Smooth muscle cell of the coronary artery (primary cell): ENCODE measurements at places on chromosomes 2 and 18. TPM values are rescaled to one million over a fixed set of nuclear protein-coding genes. Genes with fewer than 3 reads are reported as not detected.

Gene LAMA1
- total RNA-seq = 1.4 and 82.3 TPM in 2 replicates

Gene ZNF521
- 4.4 and 31.2 TPM in 2 replicates for total RNA-seq

Gene MAPRE3
- 3.2 and 7.8 TPM in 2 replicates for total RNA-seq

Gene E2F6
- 5.5 and 8.0 TPM in 2 replicates for total RNA-seq

Gene TUBB8B
- total RNA-seq = not detected in 2 replicates

Gene CHMP3
- total RNA-seq = 83.5 and 126 TPM in 2 replicates

Gene C1GALT1C1L
- 0.12 and 0.30 TPM in 2 replicates for total RNA-seq

Gene TMEM37
- 0.53 TPM in 1 of 2 replicates, not detected in the other for total RNA-seq

Gene OR6B3
- total RNA-seq = not detected in 2 replicates

Gene C2orf81
- 0.59 and 0.98 TPM in 2 replicates for total RNA-seq

Gene SULT1C4
- not detected in 2 replicates for total RNA-seq

Gene CHRND
- not detected in 2 replicates for total RNA-seq

Gene PJVK
- total RNA-seq = 0.60 and 2.6 TPM in 2 replicates

Gene RSAD2
- total RNA-seq = 0.08 and 0.82 TPM in 2 replicates

Gene AMER3
- total RNA-seq = not detected in 2 replicates

Gene PROM2
- 0.15 and 1.4 TPM in 2 replicates for total RNA-seq

Gene CRYGD
- not detected in 2 replicates for total RNA-seq

Gene HOXD13
- total RNA-seq = not detected in 2 replicates
